A549 (cell line): ENCODE measurements at places on chromosomes 7 and 10.

- DNase-seq, result no peak
Observed at GRCh38 chr7:113197274-113197673, 78.9 kb upstream of the SMIM30 start.

DNA sequence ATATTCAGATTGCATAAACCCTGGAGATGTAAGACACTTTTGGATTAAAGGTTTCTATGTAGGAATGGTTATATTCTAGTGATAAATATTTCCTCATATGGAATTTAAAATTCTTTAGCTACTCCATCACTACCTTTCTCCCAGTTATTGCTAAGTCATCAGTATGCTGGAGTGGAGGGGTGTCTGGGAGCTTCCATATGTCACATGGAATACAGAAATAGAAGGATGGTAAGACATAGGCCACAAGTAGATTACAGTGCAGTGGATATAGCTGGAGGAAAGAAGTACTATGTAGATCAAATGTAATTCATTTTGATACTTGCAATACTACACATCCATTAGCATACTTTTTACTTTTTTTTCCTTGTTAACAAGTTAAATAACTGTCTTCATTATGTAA lies 428.4 kb downstream of the ARL4A start:
- DNase-seq, result no peak

DNA sequence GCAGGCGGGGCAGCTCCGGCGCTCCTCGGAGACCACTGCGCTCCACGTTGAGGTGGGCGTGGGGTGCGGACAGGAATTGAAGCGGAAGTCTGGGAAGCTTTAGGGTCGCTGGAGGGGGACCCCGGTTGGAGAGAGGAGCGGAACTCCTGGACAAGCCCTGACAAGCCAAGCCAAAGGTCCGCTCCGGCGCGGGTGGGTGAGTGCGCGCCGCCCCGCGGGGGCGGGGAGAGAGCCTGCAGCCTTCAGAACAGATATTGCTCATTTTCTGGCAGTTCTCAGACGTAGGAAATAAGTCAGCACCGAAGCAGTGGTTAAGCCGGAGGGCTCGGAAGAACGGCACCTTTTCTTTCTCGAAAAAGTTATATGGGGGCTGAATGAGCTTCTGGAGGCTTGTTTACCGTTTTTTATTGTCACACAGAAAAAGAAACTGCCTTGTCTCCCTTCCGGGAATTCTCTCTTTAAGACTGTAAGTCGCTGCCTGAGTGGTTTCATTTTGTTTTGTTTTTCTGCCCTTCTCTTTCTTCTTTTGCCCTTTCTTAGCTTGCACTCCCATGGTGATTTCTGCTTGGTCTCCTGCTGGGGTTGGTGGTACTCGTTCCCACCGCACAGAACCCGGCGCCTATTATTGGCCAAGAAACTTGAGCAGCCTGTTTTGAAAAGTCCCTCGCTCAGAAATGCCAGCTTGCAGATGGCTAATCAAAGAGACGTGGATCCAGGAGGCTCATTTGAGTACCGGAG lies 732 bp downstream of the FAS start:
- DNase-seq, result peak; percentile 45

GRCh38 chr10:71221586-71222202 lies 9.3 kb downstream of the UNC5B start:
- no peak for DNase-seq

DNA sequence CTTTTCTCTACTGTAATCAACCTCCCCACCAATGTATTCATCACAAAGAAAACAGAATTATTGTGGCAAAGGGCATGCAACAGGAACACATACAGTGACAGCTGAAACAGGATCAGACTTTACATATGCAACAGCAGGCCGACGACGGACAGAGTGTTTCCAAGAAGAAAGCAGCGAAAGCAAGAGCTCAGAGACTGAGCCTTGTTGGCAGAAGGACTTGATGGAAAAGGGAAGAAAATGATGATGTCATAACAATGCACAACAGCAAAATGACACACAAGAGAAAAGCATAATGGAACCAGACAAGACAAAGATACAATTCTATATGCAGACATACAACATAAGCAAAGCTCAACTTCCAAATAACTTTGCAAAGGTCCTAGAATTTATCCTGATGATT lies 106.5 kb downstream of the ARHGAP12 start:
- no peak for DNase-seq

DNA sequence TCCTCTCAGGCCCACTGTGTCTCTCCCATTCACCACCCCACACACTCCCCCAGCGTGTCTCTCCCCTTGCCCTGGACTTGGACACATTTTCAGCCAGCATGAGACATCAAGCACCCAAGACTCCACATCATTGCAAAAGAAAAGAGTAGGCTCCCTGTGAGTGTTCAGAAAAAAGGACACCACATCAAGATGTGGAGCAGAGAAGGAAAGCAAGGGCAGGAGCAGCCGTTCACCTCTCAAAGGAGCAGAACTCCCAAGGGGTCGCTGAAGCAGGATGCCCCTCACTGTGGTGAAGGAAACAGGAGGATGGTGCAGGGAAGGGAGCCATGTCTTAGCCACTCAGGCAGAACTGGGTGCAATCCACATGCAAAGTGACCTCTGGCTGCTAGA lies 89.9 kb upstream of the MACROH2A2 start:
- no peak for DNase-seq

- DNase-seq, result no peak
Observed at GRCh38 chr7:155584261-155584660, 37.9 kb upstream of the CNPY1 start.
